Stimulated activated CD4-positive, alpha-beta T cell treated with anti-CD3 and anti-CD28 coated beads, TNF-alpha, amount 100 ng/mL, for 1 hour (primary cell): ENCODE measurements at places on chromosomes 7 and 10.

DNA sequence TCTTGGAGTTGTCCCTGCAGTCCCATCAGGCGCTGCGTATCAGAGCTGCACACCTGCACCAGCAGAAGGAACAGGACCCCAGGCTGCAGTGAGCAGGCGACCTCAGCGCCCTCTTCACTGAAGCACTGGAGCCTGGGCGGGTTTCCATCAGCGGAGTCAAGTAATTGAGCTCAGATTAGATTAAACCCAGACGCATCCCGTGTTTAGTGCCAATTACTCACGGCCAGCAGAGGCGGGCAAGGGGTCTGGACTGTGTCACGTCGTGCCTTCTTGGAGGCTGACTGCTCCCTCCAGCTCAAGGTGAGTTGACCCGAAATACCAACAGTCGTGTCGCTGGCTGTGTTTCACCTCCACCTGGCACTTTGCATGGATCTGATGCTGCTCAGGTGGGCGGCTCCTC is 123.6 kb downstream of the CXCL12 start:
- no peak for DNase-seq

GRCh38 chr10:67925449-67926005 is 41.1 kb downstream of the SIRT1 start:
- no peak for DNase-seq

GRCh38 chr7:45026984-45027773 is 27.2 kb downstream of the CCM2 start:
- DNase-seq, result no peak

DNA sequence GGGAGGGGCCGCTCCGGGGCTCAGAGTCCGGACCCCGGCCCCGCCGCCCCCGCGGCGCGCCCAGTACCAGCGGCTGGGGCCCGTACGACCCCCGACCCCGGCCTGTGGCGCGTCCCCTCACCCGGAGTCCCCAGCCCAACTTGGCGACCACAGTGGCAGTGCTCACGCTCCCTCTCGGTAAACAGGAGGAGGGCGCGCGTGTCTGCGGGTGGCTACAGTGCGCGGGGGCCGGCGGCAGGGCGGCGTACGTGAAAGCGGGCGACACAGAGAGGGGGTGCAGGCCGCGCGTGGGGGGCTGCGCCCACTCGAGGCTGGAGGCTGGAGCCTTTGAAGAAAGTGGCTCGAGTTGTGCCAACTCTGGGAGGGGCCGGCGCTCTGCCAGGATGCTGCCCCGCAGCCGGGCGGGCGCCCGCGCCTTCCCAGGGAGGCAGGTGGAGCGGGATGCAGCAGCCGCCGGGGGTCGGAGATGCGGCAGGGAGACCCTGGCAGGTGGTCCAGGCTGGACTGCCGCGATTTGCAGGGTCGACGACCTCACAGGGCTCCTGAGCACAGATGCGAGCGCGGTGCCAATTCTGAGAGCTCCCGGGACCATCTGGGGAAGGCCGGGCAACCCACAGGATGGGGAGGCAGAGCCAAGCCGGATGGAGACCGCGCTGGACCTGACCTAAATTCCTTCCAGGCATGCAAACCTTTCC is 655 bp downstream of the PTPRE start:
- no peak for DNase-seq

- no peak for DNase-seq
Measured at GRCh38 chr10:86354761-86355540, 11.6 kb downstream of the GRID1 start.

DNA sequence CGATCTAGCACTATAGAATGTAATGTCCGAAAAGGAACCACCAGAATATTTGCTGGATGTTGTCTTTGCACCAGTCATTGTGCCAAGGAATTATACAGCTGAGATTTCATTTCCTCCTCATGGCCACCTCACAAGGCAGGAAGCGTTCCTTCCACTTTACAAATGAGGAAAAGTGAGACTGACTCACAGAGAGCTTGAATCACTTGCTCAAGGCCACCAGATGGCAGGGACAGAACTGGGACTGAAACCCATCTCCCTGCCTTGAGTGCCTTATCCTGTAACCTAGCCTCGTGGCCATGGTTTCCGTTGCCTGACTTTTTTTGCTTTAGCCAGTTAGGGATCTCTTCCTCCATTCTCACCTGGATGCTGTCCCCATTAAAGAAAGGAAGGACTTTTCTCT is 44.7 kb upstream of the PDZD8 start:
- no peak for DNase-seq

- DNase-seq, result no peak
Measured at GRCh38 chr10:127953876-127954275, 47.0 kb downstream of the PTPRE start.

- no peak for DNase-seq
Measured at GRCh38 chr7:25789701-25790640, 362.0 kb upstream of the NFE2L3 start.

- DNase-seq, result no peak
Measured at GRCh38 chr10:95116869-95117269, 47.6 kb upstream of the CYP2C8 start.

DNA sequence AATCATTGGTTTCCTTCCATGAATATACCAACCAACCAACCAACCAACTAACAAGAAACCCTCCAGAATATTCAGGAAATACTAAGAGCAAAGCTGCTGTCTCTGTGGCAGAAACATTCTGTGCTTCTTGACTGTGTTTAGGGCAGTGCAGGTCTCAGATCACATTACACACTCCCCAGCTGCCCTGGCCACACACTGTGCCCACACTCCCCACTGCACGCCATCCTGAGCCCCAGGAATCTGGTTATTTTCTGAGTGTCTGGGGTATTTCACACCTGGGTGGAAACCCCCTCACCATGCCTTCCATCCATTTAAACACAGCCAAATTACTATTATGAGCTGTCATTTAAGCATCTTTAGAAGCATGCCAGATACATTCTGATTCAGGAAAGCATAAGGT is 183.7 kb upstream of the ANK3 start:
- DNase-seq, result peak; percentile 19

- no peak for DNase-seq
Measured at GRCh38 chr10:29204070-29204800, 84.6 kb upstream of the LYZL1 start.

DNA sequence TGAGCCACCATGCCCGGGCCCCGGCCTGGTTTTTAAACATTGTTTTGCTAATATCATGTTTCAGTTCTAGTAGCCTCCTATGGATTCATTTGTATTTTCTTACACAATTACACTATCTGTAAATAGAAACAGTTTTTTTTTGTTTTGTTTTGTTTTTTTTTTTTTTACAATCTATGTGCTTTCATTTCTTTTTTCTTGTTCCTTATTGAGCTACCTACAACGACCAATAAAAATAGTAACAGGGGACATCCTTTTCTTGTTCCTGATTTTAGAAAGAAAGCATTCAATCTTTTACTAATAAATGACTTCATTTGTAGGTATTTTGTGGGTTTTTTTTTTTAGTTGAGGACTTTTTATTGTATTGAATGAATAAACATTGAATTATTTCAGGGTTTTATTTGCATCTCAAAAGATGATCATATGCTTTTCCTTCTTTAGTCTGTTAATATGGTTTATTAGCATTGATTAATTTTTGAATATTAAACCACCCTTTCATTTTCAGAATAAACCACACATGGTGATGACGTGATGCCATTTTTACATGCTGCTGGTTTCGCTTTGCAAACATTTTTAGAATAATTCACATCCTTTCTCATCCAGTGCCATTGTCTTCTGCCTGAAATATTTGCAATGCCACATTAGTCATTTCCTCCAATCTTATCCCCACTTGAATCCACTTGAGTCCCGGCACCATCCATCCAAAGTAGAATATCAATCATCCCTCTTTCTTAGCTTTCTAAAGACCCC is 18.1 kb upstream of the AKR1E2 start:
- DNase-seq, result no peak

- no peak for DNase-seq
Measured at GRCh38 chr10:72171175-72171630, 44.6 kb upstream of the ANAPC16 start.

GRCh38 chr7:88001744-88002530 is 67.9 kb downstream of the ADAM22 start:
- no peak for DNase-seq

- DNase-seq, result no peak
Measured at GRCh38 chr10:54667136-54667535, 133.9 kb downstream of the PCDH15 start.

DNA sequence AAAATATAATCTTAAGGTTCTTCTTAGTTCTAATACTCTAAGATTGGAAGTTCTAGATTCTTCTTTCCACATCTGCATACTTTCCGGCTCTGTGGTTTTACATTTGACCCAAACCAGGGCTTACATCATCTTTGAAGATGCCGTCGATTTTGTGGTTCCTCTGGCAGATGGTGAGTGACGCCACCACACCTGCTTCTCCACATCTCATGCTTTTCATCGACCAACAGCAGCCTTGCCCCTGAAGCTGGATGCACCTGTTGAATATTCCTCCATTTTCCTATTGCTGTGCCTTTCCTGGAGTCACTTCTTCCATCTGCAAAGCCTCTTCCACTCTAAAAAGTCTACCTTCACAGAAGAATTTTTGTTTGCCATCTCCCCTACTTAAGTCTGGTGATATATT is 121.3 kb downstream of the PRKCQ start:
- DNase-seq, result no peak

DNA sequence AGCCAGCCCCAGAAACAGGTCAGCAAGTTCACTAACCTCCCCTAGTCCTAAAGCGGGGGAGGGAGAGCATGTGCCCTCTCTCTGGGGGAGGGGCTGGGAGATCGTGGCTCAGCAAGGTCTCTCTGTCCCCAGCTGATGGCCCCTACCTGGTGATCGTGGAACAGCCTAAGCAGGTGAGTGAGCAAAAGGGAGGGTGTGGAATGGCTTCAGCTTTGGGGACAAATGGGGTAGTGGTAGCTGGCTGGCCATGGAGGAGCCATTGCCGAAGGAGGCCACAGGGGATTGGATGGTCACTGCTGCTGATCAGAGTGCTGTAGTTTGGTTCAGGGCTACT is 779 bp downstream of the NFKB2 start:
- no peak for DNase-seq

GRCh38 chr7:55386541-55386940 is 21.4 kb downstream of the LANCL2 start:
- DNase-seq, result no peak

DNA sequence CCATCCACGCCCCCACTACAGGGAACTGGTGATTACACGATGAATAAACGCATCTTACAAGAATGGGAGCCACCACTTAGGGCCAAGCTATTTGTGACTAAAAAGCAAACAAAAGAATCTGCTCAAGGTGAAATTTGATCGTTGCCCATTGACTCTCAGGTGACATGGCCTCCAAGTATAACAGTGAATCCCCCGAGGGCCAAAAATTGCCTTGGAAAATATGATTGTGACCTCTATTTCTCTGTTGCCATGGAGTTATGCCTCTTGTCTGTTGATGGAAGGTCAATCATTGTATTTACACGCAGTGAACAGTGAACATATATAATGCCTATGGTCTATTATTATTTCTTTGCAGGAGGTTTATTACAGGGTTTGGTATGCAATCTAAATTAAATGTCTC is 282.3 kb downstream of the KLF6 start:
- DNase-seq, result no peak

- DNase-seq, result no peak
Measured at GRCh38 chr7:137919987-137920386, 73.2 kb upstream of the DGKI start.

- no peak for DNase-seq
Measured at GRCh38 chr7:81207801-81208200, 288.9 kb upstream of the SEMA3C start.

DNA sequence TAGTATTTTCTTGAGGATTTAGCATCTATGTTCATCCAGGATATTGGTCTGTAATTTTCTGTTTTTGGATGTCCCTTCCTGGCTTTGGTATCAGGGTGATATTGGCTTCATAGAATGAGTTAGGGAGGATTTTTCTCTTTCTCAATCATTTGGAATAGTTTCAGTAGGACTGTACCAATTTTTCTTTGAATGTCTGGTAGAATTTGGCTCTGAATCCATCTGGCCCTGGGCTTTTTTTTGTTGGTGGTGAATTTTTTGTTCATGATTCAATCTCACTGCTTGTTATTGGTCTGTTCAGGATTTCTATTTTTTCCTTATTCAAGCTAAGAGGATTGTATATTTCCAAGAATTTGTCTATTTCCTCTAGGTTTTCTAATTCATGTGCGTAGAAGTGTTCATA is 192.7 kb downstream of the KIF20B start:
- DNase-seq, result no peak

DNA sequence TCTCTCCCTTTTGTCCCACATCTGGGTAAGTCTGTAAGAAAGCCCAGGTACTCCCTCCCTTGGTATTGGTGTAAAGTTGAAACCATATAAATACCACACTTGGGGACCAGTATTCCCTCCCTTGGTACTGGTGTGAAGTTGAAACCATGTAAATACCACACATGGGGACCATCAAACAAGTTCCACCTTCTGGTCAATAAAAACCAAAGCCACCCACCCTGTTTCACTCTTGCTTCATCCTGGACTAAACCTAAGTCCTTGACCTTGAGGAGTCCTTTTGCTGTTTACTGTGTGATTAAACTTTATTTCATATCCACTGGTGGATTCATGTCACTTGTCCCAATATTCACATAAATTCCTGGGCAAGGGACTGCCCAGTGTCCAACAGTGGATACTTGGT is 8.4 kb downstream of the P4HA1 start:
- no peak for DNase-seq

- no peak for DNase-seq
Measured at GRCh38 chr10:75211007-75211691, 553 bp downstream of the VDAC2 start.

DNA sequence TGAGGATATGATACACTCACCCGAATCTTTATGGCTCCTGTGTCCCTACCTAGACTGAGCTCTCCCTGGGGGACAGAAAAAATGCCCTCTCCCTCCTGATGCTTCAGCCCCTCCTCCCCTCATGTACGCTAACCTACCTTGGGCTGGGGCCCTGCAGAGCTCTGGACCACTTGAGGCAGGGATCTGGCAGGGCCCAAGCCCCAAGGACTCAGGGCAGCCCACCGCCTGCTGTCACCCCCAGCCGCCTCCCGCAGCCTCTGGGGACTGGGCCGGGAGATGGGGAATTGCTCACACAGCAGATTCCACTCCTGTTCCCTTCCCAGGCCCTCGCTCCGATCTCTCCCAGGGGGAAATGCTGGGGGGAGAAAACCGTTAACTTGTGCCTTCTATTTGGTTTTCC is 32.9 kb upstream of the LBX1 start:
- no peak for DNase-seq

- DNase-seq, result no peak
Measured at GRCh38 chr10:21069929-21070700, 173.0 kb upstream of the NEBL start.

DNA sequence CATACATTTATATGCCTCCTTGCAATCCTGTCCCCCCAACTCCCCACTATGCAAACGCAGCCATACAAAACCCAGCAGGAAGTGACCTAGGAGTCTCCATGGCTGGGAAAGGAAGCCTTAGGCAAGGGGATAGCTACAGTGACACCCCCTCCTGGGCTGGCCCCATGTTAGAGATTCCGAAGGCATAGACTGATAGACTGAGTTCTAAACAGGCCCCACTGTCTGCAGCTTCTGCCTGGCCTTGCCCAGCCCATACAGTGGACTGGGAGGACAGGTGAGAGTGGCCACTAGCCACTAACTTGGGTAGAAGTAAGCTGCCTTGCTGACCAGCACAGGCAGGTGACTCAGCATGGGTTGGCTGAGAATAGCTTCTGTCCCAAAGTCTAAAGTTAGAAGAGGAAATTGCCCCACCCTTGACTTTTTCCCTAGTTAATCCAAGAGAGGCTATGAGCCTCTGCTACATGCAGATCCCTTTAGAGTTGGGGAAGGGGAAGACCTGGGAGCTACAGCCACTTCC is 106.3 kb downstream of the C10orf105 start:
- DNase-seq, result no peak
